Mammary epithelial cell (primary cell): ENCODE measurements at places on chromosomes 12 and 14.
A peak's percentile ranks its signal among the peaks of the same experiment; 100 is the strongest.

DNA sequence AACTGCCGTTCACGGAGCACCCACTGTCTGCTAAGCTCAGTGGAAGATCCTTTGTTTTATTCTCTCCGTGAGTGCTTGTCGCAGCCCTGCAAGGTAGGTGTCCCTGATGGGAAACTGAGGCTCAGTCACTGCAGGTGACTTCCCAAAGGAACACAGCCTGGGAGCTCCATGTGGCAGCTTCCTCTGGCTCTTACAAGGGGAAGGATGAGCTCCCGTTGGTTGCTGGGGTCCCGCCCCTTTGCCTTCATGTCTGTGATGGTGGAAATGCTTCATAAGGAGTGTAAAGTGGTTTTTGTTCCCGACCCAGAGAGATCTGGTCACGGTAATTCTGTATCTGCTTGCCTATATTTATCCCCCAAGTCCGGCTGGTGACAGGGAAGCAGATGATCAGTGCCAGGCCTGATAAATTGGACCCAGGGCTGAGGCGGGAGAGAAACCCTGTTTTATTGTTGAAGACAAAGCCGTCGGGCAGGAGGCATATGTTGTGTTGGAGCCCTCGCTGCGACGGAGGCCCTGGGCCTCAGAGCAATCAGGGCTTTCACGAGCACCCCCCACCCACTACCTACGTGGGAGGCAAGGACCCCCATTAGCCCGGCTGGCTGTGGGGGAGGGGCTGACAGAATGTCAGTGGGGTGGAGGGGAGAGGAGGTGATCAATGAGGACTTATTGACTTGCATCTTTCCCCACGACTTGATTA, 91.9 kb downstream of the KIF26A start:
- DNase-seq: no peak

DNA sequence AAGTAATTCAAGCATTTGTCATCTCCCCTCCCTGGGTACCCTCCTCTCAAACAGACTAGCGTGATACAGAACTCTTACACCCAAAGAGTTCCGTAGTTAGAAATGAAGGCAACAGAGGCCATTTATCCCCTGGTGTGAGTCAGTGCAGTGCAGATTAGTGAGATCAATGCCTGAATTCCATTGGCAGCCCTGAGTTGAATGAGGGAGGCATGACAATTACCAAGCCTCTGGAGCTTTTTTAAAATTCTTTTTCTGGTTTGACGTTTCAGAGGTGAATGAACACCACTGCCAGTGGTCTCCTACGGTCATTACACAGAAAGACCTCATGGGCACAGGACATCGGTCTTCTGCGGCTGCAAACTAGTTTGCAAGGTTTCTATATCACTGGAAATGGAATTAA, 94.4 kb downstream of the PRIMA1 start:
- DNase-seq: no peak

GRCh38 chr12:122874081-122874480, 21.8 kb downstream of the VPS37B start:
- DNase-seq: no peak

- DNase-seq: peak; percentile 50
Measured at GRCh38 chr12:52307836-52308805, 13.1 kb downstream of the KRT83 start.

DNA sequence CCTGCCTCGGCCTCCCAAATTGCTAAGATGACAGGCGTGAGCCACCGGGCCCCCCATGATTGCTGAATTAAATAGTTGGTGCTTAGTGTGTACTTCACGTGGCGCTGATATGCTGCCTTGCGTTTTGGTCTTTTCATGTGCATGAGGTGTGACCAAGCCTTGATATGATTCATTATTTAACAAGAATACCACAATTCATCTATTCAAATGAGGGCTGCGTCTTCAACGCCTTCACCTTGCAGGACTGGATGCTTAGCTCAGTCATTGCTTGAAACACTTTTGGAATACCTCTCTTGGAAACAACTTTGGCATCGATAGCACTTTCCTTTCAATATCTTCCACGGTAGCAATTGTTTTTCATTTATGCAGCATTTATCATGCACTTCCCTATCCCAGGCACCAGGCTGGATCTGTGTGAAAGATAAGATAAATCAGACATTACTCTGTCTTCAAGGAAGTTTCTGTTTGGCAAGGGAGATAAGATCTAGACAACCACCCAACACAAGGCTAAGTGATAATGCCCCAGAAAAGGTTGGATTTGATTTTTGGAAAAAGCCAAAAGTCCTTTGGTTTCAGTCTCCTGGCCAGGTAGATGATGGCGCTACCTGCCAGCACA, 1.3 kb upstream of the TEAD4 start:
- DNase-seq: peak; percentile 8

GRCh38 chr12:132281038-132281437, 48.4 kb downstream of the GALNT9 start:
- no peak for DNase-seq

DNA sequence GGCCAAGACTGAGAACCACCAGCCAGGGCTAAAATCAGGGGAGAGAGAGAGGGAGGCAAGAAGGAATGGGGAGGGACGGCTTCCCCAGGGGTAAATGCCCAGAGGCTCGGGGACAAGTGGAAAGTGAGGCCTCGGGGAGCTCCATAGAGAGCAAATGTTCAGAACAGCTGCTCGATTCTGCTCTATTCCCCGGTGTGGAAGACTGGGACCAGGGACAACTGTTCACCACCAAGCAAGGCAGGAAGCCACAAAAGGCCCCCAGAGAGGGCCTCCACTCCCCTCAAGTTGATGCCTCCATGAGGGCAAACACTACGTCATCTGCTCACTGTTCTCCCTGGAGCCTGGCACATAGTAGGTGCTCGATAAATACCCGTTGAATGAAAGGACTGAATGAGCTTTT, 53.5 kb downstream of the IRF2BPL start:
- no peak for DNase-seq

DNA sequence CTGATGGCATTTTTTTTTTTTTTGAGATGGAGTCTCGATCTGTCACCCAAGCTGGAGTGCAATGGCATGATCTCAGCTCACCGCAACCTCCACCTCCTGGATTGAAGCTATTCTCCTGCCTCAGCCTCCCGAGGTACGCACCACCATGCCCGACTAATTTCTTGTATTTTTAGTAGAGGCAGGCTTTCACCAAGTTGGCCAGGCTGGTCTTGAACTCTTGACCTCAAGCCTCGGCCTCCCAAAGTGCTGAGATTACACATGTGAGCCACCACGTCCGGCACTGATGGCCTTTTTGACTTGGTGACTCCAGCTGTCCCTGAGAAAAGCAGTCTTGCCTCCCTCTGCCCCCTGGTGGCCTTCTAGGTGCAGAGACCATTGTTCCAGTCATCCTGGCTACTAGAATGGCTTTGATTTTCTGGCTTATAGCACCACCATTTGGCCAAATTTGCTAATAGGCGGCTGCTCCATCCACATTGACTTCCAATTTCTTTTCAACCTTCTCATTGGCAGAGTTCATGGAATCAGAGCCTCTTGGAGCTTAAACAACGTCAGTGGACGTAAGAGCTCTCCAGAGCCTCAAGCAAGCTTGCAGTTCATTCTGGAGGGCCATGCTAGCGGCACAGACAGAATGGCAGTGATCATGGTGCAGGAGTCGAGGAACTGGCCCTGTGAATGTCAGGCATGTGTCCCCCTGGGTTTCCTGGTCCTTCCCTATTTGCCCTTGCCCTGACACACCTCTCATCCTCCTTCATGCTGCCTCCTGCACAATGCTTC, 25.4 kb upstream of the EIF4B start:
- peak; percentile 80 for DNase-seq

DNA sequence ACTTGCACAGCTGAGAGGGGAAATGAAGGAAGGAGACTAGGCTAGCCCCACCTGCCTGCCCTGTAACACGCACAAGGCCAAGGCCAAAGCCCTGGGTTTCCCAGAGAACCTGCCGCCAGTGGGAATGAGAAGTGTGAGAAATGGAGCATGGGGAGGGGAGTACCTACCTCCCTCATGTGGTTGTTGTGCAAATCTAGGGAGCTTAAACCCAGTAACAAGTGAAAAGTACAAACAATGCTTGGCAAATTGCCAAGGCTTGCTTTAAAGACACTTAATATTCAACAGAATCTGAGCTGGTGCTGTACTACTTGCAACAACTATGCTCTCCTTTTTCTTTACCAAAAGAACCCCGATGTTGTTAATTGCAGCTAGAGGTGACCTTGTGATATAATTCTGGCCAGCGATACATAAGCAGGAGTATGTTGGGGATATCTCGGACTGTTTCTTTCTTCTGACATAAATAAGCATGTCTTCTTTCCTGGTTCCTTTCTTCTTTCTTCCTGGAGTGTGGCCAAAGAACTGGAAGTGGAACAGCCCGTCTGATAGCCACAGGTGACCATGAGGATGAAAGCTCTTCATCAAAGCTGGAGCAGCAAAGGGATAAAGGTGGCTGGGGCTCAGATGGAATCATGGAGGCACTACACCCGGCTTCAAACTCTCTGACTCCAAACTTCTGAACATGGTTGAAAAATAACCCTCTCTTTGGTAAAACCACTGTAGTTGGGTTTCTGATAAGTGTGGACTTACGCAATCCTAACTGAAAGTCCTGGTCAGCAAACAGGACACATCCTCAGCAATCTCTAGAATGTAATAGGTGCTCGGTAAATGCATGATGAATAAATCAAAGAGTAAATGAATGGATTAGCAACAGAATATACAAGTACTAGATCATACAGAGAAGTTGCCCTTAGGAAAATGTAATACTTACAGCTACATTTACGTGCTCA, 207.9 kb downstream of the NUAK1 start:
- DNase-seq: no peak

DNA sequence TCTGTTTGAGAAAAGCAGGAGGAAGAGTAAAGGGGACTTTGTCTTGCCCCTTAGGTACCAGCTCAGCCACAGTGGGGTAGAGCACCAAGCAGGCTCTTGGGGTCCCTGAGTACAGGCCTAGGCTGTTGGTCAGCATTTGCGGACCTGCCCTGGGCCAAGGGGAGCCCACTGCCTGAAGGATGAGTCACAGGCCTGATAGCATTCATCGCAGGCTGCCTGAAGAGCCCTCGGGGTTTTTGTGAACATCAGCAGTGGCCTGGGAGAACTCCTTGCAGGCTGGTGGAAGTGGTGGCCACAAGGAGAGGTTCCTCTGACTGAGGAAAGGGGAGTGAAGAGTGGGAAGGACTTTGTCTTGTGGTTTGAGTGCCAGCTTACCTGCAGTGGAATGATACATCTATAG, 25.0 kb upstream of the P2RX7 start:
- DNase-seq: no peak

DNA sequence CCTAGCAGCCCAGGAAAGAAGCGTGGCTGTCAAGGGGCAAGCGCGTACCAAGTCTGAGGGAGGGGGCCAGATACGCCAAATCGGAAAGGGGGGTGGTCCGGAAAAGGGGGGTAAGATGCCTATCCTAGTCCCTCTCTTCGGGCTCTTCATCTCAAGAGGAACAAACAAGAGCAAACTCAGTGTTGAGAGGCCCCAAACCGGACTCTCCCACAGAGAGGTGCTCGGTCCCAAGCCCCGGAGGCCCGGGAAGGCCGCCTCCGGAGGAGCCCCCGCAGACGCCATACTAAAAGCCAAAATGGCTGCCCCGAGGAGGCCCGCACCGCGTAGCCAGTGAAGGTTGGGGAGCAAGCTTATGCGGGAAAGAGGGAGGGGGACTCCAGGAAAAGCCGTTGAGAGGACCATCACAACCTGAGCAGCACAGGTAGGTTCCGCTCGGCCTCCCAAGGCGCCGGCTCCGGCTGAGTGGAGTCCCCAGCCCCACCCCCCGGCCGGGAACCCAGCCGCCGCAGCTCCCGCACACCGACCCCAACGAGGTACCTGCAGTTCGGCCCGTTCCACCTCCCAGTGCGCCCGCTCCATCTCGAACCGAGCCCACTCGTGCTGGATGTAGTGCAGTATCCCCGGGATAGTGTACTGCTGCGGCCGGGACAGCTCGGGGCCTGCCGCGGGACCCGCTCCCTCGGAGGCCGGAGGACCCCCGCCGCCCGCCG, at the start of gene AP4S1:
TSS of gene AP4S1 (plus strand) at position 283 of the 710 bp plus-strand sequence. CDS start 40,548 bp downstream, outside the sequence.
- peak; percentile 20 for DNase-seq

DNA sequence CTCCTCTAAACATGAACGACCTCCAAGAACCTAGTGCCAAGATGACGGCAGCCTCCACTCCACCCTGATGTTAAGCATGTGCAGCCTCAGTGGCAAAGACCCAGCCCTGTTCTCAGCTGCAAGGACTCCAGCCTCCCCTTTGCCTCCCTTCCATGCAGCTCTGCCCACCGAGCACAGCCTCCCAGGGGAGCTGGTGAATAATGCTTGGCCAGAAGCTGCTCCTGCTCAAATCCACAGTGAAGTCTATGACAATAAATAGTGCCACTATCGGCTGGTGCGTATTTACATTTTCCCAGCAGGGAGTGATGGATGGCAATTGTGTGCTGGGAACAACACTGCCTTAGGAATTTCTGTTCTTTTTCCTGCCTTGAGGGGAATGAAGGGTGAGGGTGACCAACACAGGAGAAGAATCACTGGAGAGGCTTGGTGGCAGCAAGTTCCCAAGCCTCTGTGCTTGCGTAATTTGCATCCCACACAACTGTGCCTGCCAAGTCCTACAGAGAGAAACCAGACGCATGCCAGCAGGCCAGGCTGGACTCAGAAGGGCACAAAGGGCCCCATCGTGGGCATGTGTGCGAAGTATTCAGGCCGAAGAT, 29.9 kb upstream of the TC2N start:
- DNase-seq: peak; percentile 17

DNA sequence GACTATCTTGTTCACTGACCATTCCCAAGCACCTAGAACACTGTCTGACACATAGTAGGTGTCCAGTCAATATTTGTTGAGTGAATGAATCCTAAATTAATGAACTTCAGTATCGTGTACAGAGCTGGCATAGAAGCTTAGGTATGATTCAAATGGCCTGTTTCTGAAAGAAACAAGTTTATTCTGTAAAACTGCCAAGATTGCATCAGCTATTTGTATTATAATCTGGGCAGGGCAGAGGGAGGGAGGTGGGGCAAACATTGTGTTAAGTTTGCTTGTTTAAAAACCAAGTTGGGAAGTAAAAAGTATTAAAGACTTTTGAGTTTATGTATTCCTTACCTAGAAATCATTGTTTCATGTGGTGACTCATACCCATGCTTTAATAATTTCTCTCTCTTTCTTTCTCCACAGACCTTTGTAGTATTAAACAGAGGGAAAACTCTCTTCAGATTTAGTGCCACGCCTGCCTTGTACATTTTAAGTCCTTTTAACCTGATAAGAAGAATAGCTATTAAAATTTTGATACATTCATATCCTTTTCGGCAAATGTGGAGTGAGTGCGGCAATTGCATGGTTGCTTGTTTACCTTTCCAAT, 92.8 kb downstream of the SCN8A start:
- DNase-seq: peak; percentile 69

GRCh38 chr12:1939801-1940607, 21.6 kb upstream of the CACNA2D4 start:
- peak; percentile 57 for DNase-seq

DNA sequence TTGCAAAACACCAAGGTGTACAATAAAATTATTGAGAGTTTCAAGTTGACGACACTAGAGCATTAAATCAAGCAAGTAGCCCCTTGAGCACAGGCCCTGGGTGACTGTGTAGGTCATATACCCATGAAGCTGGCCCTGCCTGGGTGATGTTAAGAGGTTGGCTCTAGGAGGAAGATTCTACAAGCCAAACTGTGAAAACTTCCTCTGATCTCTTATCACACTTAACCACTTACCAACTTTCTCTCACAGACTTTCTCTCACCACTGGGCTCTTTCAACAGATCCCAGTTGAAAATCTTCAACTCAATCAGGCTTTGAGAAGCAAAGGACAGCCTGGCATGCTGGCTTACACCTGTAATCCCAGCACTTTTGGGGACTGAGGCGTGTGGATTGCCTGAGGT, 186.9 kb upstream of the BTG1 start:
- no peak for DNase-seq
